Left colon (tissue), 2 donors: ENCODE measurements at places on chromosomes 5 and 9.

DNA sequence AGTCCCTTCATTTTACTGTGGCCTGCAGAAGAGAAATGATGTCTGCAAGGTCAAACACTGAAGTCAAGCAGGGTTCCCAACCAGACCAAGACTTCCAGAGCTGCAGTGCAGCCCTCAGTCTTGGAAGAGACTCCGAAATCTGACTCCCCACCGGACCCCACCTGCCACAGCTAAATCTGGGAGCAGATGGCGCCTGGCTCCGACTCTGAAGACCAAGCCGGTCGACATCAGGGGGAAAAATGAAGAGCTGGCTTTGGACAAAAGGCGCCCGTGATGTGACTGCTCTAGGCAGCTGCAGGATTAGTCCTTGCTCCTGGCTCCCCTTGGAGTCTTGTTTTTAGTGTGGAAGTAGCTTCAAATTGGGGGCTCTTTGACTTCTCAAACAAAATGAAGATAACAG, 72.4 kb upstream of the ZNF622 start:
- no peak for DNase-seq

DNA sequence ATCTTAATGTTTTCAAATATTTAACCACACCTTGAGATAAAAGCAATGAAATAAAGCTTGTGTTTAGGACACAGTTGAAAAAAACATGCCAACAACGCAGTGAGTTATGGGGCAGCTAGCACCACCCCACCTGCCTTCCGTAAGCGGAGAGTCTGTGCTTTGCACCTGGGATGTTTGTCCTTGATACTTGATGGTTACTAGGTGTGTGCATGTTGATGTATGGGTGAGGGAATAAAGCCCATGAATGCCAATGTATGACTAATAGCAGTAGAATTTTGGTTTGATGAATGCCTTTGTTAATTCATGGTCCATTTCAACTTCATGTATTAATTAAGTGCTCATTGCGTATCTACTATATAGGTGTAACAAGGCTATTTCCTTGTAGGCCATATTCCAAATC, 74.0 kb downstream of the PCSK5 start:
- no peak for DNase-seq

- DNase-seq: no peak
Observed at GRCh38 chr5:38648703-38649291, 92.4 kb upstream of the LIFR start.

DNA sequence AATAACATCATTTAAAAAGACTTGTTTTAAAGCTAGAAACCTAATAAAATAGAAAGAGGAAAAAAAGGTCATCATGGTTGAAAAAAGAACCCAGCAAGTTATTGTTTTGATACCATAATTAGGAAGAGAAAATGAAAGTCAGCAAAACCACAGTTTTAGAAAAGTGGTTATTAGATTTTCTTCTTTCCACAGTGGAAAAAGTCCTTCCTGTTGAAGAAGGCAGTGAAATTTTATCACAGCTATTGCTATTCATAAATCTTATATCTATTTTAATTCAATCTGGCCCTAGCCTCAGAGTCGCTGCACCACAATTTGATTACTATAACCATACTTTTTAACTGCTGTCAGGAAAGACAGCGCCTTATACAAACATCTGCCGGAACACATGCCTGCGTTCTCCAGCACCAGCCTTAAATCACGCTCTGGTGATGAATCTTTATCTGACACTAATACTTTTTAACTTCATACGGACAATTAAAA, 60.3 kb downstream of the MAPKAP1 start:
- no peak for DNase-seq

- DNase-seq: no peak
Observed at GRCh38 chr9:77987081-77987656, 44.4 kb downstream of the GNAQ start.

DNA sequence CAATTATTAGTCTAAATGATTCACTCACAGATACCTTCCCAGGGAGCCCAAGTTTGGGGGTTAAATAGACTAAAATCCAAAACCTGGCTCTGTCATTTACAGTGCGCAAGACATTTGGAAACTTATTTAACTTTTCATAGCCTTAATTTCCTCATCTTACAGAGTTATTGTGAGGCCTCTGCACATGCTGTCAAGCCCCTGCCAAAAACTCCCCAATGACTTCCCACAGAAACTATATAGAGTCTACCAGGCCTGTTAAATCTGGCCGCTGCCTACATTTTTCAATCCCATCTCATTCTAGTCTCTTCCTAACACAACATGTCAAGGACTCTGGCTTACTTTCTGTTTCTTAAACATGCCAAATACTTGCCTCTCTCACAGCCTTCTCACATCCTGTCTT, 412.5 kb downstream of the ELAVL2 start:
- no peak for DNase-seq

DNA sequence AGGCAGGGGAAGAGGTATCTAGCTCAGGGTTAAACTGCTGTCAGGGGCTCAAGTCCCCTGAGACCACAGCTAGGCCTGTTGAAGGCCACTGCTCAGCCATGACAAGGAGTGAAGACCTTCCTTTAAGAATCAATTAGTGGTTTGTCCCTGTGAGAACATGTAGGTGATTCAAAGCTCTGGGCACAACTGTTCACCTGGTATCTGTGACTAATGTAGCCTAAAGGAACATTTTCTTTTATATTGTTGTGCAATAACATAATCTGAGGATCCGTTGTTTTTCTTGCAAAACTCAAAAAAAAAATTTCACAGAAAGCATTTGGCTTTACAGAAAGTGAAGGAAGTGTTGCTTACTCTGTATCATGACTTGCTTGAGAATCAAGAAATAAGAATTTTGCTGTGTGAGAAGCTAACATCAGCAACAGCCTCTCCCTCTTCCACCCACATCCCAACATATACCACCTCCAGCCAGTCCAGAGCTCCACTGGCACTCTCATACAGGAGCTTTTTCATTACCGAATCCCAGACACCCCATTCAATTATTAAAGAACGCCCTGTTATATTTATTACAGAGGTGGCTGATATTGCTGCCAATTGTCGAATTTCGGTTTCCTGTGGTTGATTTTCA, 807.0 kb downstream of the TLE4 start:
- no peak for DNase-seq

- no peak for DNase-seq
Observed at GRCh38 chr5:91307048-91307447, 76.1 kb downstream of the ARRDC3 start.

DNA sequence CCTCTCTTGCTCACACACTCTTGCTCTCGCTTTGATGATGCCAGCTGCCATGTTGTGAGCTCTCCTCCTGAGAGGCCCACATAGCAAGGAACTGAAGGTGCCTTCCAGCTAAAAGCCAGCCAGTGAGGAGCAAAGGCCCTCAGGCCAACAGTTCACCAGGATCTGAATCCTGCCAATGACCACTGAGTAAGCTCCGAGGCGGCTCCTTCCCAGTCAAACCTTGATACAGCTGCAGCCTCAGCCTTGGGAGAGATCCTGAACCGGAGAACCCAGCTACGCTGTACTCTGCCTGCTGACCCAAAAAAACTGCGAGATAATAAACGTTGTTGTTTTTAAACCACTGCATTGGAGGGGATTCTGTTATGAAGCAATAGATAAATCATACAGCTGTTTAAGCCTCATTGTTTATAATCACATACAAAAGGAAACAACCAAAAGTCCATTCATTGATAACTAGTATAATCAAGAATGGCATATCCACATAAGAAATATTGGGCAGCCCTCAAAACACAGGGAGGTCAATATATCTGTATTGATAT, 49.0 kb upstream of the IFNK start:
- DNase-seq: no peak

DNA sequence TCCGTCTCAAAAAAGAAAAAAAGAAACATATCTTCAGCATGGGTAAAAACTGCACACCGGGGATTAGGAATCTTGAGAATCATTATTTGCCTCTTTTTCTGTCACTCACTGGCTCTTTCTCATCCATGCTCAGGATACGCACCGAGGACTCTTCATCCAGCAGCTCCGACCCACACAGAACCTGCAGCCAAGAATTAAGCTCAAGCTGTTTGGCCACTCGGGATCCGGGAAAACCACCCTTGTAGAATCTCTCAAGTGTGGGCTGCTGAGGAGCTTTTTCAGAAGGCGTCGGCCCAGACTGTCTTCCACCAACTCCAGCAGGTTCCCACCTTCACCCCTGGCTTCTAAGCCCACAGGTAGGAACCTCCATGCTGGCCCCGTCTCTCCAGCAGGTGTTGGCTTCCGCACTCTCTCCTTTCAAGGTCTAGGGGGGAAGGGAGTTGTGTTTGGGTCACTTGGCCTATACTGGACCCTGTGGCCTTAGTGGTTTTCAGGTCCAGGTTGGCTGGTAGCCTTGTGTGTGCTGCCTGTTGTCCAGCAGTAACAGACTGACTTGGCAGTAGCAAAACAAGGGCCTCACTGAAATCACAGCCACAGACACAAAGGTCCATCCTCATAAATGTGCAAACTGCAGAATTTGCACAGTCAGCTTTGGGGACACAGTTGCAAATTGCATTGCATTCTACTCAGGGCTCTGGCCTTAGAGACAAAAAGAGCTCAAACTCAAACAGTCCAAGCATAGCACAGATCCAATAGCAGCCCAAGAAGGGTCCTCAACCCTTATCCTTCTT, 44.5 kb upstream of the CTSL start:
- DNase-seq: no peak

GRCh38 chr5:97149709-97150108, 7.3 kb upstream of the LIX1 start:
- DNase-seq: no peak

GRCh38 chr5:56499901-56500300, 266.8 kb upstream of the ANKRD55 start:
- DNase-seq: no peak

- peak; percentile 92 for DNase-seq
Observed at GRCh38 chr9:91197232-91198181, 164.2 kb downstream of the AUH start.

GRCh38 chr9:37433867-37434371, 11.4 kb downstream of the GRHPR start:
- no peak for DNase-seq

DNA sequence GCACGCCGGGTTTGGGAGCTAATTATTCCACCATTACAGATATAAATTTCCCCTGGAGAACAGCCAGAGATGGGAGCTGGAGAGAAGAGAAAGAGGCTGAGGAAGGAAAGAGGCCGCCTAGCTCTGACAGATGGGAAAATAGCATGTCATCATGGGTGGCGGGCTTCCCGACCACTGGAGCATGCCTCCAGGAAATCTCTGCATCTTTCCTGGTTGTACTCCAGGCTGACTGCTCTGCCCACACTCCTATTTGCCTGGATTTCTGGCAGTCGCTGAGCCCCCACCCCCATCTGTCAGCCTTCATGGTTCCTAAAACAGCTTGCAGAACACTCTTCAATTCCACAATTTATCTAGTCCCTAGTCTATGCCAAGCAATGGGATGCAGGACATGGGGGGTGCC, 14.3 kb upstream of the GABRP start:
- DNase-seq: no peak

GRCh38 chr9:111945216-111945615, 48.6 kb downstream of the UGCG start:
- DNase-seq: no peak

DNA sequence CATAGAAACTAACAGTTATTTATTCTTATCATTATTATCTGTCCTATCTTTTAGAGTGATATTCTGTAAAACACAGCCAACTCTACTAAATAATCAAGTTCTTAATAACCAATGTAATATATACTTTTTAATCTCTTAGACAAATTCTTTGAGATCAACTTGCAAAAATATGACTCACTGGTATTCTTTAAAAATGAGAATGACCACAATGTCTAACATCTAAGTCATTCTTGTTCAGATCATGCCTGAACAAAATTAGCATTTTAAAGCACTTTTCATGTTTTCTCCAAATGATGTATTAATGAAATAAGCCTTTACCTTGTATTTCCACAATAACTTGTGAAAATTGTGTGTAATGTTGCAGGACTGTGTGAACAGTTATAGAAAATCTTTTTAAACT, 356.9 kb upstream of the RGMB start:
- no peak for DNase-seq

DNA sequence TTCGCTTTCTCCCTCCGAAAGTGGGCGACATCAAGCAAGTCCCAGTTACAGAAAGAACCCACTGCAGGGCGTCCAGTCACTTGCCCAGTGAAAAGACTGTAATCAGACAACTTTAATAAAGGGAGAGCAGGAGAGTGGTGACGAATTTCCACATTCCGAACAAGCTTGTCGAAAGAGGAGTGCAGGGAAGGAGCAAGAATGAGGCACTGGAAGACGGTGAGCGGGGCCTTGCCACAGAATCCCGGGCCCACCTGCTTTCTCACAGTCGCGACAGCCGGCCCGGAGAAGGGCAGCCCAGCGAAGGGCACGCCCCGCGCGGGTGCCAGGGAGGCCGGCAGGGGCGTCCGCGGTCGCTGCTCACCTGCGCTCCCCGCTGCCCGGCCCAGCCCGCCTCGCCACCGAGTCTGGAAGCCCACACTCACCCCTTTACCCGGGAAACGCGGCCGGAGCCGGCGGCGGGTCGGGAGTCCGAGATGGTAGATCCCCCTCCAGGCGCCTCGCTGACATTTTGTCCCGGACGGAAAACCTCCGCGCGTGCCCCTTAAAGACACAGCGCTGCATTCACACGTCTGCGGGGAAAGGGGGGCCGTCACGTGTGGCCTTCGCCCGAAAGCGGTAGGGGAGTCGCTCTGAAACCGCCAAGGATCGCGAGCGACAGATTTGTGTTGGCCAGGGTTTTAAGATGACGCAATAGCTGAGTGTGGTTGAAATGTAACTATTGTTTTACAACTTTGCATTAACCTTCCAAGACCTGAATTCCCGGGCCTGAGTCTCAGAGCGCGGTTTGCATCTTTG, at the start of gene ZBED3:
Gene ZBED3 (minus strand): TSS at position 597 of the 795 bp plus-strand sequence. CDS start 9,407 bp downstream, outside the sequence.
- DNase-seq: peak; percentile 81

- no peak for DNase-seq
Observed at GRCh38 chr9:127516835-127517607, 65.7 kb downstream of the LRSAM1 start.

GRCh38 chr5:160657068-160657507, 194.9 kb downstream of the ATP10B start:
- DNase-seq: peak; percentile 48

- DNase-seq: no peak
Observed at GRCh38 chr5:27821681-27822080, 783.3 kb upstream of the CDH9 start.

GRCh38 chr5:43101491-43101890, 19.2 kb upstream of the ZNF131 start:
- no peak for DNase-seq

- DNase-seq: no peak
Observed at GRCh38 chr9:69822116-69822750, 1.6 kb downstream of the CFAP95 start.

DNA sequence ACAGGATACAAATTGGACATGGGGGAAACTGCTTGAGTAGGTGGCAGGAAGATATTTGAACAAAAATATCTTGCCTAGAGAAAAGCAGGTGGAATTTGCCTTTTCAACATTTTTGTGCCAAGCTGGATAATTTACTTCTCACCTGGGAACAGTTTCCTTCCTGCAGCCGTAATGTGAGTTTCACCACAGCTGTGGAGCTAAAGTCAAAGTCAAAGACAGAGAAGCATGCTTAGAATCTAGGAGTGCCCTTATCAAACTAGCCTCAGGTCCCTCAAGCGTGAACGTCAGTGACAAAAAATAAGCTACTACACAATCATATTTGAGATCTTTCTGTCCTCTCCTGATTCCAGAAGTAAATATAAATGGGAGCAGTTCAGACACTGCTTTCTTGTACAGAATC, 588.9 kb downstream of the MAT2B start:
- no peak for DNase-seq

GRCh38 chr9:17528859-17529258, 50.0 kb upstream of the SH3GL2 start:
- DNase-seq: no peak
